Left lung (tissue), 14 donors: ENCODE measurements at places on chromosomes 16 and 17. TPM values are rescaled to one million over a fixed set of nuclear protein-coding genes. Genes with fewer than 3 reads are reported as not detected.

The KCNH6 gene
- polyA plus RNA-seq, result 0.55 TPM

The EVPL gene
- polyA plus RNA-seq, result 53.1 TPM

The RCVRN gene
- polyA plus RNA-seq, result 0.24 TPM

The CA7 gene
- not detected for polyA plus RNA-seq

The PRCD gene
- 11.4 TPM for polyA plus RNA-seq

The RMI2 gene
- 32.8 TPM for polyA plus RNA-seq
